ENCODE measurements at places on chromosomes 16 and 17.
A peak's percentile ranks its signal among the peaks of the same experiment; 100 is the strongest.

- DNase-seq = no peak
Measured at GRCh38 chr16:26005336-26005735, 313.6 kb downstream of the HS3ST4 start.

DNA sequence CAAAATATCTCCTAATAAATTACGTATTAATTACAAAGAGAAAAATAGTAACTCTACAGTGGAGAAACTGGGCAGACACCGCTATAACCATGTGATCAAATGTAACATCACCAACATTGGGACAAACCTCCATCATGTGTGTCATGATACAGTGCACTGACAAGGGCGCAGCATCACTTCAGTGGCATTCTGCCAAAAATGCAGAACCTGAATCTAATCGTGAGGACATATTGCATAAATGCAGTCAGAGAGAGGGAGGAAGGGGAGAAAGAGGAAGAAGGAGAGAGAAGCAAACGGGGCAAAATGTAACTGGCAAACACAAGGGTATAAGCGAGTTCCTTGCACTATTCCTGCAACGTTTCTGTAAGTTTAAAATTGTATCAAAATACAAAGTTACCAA, 74.2 kb upstream of the MARCHF10 start:
- DNase-seq = no peak

- DNase-seq = no peak
Measured at GRCh38 chr17:58529275-58529674, 14.8 kb upstream of the MTMR4 start.

GRCh38 chr16:14007450-14007849, 63.7 kb upstream of the MRTFB start:
- no peak for DNase-seq

GRCh38 chr17:9615486-9615885, 29.8 kb upstream of the USP43 start:
- DNase-seq = no peak

GRCh38 chr16:64452446-64452845, 669.4 kb downstream of the CDH11 start:
- DNase-seq = no peak

DNA sequence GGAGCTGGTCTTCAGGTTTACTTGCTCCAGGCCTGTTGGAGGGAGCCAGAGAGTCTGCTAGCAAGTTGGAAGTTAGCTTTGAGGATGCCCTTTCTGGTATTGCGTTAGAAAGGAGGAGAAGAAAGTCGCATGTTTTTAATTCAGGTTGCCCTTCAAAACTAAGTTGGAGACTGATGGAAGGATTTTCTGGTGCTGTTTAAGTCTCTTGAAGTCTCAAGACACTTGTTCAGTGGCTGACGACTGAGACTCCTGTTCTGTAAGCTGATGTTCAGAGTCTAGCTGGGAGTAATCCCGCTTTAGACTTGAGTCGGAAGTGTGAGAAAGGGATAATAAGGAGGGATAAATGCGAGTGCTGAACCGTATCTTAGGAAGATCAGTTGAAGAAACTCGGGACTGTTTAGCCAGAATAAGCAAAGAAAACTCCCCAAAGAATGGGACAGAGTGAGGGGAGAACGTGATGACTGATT, 740 bp downstream of the AATF start:
- no peak for DNase-seq

- no peak for DNase-seq
Measured at GRCh38 chr17:37683454-37683984, 40.3 kb upstream of the DDX52 start.

DNA sequence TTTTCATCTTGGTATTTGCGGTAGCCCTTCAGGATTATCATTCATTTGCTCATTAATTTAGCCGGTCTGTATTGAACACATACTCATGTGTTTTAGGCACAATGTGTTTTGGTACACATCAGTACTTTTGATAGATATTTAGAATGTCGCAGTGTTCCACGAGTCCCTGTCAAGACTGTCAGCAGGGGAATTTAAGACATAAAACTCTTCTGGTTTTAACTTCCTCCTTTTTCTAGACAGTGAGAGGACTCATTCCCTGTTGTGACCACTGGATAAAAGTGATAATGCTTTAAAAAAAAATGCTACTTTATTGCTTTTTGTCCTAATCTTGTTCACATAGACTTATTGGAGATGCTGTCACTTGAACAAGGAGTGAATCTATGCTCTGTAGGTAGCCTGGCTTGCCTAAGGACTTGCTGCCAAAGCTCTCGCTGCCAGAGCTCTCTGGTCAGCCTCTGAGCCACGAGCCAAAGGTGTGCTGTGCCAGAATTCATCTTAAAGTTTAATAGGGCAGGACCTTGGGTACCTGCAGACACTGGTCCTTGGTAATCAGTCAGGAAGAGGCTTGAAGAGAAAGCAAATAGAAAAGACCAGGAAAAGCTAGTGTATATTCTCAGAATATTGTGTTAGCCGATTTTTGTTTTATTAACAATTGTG, 5.4 kb downstream of the DCAF7 start:
- no peak for DNase-seq

GRCh38 chr16:154217-155030, 2.0 kb downstream of the HBZ start:
- no peak for DNase-seq

DNA sequence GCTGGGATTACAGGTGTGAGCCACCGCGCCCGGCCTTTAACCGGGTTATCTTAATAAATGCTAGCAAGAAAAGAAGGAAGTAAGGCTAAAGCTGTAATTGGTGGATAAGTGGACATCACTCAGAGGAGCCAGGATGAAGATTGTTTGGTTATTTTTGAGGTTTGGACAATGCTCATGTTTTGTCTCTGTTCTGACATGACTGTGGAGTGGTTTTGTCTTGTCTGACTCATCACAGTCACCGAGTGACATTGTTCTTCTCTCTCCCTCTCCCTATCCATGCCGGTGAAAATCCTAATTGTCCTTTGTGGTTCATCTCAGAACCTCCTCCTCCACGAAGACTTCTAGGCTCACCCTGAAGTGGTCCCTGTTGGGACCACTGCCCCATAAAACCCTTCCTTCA, 23.5 kb upstream of the GRIN2A start:
- no peak for DNase-seq

GRCh38 chr16:30644334-30644830, 6.4 kb upstream of the PRR14 start:
- no peak for DNase-seq

DNA sequence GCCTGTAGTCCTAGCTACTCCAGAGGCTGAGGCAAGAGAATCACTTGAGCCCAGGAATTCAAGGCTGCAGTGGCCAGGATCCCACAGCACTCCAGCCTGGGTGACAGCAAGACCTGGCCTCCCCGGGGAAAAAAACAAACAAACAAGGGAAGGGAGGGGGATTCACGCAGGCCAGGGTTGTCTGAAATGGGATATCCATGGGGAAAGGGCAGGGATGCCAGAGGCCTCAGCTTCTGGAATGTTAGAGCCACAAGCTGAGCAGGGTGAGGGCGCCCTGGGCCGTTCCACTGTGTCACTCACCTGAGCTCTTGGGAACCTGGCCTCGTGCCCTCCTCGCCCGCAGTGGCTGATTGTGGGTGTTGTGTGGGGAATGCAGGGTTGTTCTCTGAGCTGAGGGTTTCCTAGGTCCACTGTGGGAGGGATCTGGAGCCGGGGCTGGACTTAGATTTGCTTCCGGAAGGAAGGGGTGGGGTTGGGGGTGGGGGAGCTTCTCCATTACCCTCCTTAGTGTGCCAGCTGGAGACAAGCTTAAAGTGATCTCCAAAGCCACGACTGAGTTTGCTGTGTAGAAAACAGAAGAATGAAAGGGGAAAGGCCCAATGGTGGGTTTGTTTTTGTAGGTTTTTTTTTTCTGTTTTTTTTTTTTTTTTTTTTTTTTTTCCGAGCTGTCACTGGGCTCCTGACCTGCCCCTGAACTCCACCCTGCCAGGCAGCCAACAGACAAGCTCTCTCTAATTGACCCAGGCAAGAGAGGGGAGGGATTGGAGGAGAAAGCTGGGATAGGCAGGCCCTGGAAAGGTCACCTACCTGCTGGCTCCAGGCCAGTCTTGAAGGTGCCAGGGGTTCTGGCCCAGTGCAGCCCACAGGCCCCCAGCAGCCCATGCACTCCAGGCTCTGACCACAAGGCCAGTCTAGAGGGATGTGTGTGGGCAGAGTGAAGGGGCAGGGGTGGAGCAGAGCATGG, at the start of gene SULT1A1:
Gene SULT1A1 (minus strand): TSS at position 414 of the 964 bp plus-strand sequence. CDS start 1,189 bp downstream, outside the sequence.
- no peak for DNase-seq

DNA sequence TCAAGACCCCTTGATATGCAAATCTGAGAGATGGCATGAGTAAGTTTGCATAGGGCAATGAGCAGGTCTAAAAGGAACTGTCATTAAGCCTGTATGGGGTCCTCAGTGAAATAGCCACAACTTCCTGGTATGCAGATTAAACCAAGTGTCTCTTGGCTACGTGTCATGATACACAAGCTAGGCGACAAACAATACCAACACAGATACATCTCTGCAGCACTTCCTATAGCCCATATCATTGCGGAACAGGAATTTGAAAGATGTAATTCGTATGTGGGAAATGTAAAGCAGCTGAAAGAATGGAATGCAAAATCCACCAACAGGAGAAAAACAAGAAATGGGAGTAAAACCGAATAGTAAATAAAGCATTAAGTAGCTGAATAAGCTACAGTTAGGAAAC, 12.9 kb downstream of the PRSS22 start:
- DNase-seq = no peak

DNA sequence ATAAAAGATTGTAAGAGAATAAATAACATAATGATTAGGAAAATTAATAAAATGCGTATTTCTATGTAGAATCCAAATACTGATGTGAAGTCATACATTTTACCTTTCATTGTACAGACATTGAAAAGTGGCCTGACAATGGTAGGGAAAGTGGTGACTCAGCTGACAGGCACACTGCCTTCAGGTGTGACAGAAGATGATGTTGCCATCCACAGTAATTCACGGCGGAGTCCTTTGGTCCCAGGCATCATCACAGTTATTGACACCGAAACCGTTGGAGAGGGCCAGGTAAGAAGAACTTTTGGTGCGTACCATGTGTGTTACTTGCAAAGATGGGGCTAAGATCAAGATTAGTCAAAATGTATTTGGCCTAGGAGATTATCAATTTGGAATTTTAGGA, 232.8 kb downstream of the BCAS3 start:
- DNase-seq = no peak

DNA sequence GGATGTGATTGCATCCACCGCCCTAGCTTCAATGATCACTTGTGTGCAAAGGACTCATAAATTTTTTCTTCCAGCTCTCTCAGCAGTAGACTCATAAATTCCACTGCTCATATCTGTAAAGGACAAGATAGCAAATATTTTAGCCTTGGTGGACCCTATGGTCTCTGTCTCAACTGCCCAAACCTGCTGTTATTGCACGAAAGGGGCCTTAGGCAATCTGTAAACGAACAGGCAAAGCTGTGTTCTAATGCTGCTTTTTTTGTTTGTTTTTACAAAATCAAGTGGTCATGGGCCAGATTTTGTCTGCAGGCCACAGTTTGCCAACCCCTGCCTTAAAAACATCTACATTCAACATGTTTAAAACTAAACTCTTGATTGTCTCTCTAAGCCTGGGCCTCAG, 34.1 kb downstream of the FAM20A start:
- DNase-seq = no peak

GRCh38 chr17:39359994-39360393, 41.4 kb downstream of the FBXL20 start:
- DNase-seq = no peak

GRCh38 chr17:40730970-40731369, 24.2 kb downstream of the KRT25 start:
- DNase-seq = no peak

DNA sequence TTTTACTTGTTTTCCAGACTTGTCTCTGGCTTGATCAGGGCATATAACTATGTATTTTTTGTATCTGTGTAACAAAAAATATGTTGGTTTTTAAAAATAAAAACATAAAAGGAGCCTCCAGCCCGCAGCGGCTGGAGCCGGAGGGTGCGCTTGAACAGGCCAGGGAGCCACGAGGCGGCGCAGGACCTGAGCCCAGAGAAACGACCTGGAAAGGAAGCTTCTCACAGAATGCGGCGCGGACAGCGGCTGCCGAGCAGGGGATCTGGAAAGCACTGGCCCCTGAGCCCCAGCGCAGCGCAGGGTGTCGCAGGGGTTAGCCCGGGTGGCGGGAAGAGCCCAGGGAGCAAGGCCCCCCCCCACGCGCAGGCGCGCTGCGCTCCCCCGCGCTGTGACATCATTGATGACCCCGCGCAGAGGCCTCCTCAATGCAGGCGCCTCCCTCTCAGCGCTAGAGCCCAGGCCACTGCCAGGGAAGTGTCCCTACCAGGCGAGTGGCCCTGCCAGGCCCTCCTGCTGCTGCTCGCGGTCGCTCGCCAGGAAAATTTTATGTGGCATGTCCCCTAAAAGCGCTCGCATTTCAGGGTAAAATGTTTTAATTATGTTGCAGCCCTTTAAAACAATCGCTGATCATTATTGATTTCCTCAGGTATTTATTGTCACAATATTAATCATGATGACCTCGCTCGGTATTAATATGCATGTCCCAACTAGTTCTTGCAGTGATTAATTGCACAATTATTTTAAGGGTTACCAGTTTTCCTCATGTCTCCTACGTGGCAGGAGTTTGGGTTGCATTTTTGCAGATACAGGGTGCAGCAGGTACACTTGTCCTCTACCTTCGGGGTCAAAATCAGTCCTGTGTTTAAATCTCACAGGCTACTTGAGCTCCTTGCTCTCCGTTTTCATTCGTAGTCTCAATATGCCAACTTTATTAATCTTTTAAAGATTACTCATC, 134.2 kb downstream of the USP22 start:
- peak; percentile 27 for DNase-seq

GRCh38 chr16:50083996-50084395, 18.2 kb downstream of the HEATR3 start:
- DNase-seq = no peak

- DNase-seq = no peak
Measured at GRCh38 chr17:62572888-62573401, 54.5 kb upstream of the MRC2 start.
